ENCODE measurements at places on chromosomes 12 and 14.

DNA sequence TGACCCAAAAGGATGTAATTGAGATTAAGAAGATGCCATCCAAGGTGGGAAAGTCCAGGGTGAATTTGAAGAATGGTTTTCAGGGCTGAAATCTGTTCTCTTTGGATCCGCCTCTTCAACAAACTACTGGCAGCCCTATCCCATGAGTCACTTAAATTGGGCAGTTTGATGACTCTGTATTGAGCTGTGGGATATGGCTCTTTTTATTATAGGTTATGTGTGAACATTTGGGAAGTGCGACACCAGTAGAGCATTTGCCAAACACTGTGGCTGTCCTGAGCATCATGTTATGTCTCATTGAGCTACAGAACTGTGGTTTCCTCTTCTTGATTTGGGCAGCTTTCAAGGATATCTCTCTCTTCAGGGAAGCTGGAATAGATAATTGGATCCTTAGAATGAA is 22.3 kb downstream of the IFT43 start:
- no peak for DNase-seq

DNA sequence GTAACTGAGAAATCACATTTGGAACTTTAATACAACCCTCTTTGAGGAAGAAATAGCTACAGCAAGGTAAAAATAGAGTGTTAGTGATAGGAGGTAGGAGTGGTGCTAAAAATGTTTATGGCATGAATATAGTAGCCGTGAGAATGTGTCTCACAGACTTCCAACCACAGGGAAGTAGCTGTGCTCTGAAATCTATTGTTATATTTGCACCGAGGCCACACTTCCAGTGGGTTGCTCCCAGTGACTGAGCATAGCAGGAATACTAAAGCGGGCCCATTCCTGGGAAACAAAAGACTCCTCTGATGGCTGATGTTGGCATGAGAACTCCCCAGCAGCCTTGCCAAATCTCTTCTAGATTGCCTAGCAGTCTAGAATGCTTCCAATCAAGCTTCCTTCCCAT is 174.1 kb upstream of the PLXNC1 start:
- DNase-seq, result no peak

DNA sequence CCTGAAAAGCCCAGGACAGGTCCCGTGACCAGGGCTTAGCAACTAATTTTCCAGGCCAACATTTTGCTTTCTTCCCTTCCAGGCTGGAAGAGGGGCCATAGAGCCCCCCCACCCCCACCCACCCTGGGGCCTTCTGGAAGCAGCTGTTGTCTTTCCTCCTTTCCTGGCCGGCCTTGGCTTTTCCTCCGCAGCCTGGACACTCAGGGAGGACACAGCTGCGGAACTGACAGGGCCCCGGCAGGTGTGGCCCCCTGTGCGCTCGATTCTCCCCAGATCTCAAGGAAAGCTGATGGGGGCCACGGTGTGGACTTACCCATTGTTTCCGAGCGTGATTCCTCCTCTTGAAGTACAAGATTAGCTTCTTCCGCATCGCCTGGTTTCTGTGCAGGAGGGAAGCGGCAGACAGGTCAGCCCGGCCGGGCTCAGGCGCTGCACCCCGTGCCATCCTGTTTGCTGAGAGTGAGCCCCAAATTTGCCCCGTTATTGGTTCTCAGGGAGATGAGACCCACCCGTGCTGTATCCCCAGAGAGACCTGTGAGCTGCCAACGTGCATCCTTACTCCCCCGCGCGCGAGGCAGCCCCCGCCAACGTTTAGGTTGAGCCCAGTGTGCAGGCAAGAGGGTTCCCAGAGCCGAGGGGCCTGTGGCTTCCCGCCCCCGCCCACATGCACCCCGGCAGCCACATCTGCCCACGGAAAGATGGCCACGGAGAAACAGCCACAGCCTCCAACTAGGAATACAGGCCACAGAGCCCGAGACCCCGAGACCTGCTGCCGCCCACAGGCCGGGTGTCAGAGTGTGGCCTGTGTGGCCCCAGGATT is 129.6 kb downstream of the NCOR2 start:
- no peak for DNase-seq

GRCh38 chr14:102761206-102761605 is 16.0 kb upstream of the TRAF3 start:
- DNase-seq, result no peak

- no peak for DNase-seq
Observed at GRCh38 chr12:81167694-81168093, 89.8 kb downstream of the ACSS3 start.

GRCh38 chr12:124861492-124861891 is 2.2 kb downstream of the SCARB1 start:
- no peak for DNase-seq
